Substantia nigra (tissue), 51 donors: ENCODE measurements at places on chromosomes 4 and X.

GRCh38 chr4:76272073-76272472 is 20.6 kb downstream of the FAM47E start:
- DNase-seq: no peak

- no peak for DNase-seq
Observed at GRCh38 chr4:7153711-7154110, 38.6 kb upstream of the SORCS2 start.

GRCh38 chr4:6225469-6225868 is 25.1 kb upstream of the JAKMIP1 start:
- no peak for DNase-seq

- DNase-seq: no peak
Observed at GRCh38 chr4:185265942-185266341, 56.5 kb downstream of the SNX25 start.

DNA sequence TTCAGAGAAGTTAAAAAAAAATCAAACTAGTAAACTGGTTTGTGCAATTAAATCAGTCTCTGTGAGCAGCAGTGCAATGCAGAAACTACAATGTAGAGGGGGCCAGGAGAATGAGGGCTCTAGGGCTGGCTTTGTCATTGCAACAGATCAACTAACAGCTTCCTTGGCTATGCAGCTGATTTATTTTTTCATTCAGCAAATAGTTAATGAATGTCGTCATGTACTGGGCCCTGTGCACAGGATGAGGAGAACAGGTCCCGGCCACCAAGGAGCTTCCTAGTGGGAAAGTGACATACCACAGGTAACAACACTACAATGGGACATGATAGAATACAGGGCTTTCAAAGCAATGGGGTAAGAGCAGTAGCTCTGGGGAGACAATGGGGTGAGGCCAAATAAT is 190.1 kb downstream of the NSUN7 start:
- no peak for DNase-seq

DNA sequence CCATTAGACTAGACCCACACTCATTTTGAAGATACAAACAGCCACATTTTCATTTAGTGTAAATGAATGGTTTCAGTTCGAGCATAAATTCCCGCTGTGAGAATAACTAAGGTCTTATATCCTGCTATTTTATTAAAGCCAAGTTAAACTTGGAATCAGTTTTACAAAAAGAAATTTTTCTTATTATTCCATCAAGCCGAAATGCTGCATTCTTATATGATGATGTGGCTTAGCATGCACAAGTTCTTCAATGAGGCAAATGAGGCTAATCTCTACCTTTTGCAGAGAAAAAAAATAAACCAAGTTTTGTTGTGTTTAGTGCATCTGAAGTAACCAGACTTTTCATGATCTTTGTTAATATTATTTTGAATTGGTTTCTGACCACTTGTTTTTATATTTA is 953.9 kb upstream of the PCDH10 start:
- DNase-seq: no peak

DNA sequence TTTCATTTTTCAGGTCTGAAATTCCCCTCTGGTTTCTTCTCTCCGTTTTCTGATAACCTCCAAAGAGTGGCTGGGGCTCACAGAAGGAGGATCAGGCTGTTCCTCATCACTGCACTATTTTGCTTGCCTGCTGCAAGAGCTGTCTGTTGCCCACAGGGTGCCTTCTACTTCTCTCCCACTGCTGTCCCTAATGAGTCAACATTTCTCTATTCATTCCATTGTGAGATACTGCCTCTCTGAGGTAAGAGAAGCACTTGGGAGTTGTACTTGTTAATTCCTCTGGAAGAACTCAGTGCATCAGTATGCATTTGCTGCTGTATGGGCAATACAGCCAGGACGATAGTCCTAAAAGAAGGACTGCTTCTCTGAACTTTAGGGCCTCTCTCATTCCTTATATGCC is 34.8 kb downstream of the CT47B1 start:
- no peak for DNase-seq

DNA sequence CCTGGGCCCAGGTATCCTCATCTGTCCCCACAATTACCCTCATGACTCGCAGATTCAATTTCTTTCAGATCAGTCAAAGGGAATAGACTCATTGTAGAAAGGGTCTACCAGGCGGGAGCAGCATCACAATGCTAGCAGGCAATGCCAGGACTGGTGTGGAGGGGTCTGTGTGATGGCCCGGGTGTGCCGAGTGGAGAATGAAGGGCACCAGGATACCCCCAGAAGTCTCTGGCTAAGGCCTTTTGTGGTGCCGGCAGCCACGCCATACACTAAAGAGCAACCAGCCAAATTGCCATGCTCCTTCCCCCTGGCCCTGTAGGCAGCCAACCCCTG is 37.9 kb upstream of the RASL11B start:
- no peak for DNase-seq

- no peak for DNase-seq
Observed at GRCh38 chr4:80005863-80006262, 67.2 kb downstream of the ANTXR2 start.

DNA sequence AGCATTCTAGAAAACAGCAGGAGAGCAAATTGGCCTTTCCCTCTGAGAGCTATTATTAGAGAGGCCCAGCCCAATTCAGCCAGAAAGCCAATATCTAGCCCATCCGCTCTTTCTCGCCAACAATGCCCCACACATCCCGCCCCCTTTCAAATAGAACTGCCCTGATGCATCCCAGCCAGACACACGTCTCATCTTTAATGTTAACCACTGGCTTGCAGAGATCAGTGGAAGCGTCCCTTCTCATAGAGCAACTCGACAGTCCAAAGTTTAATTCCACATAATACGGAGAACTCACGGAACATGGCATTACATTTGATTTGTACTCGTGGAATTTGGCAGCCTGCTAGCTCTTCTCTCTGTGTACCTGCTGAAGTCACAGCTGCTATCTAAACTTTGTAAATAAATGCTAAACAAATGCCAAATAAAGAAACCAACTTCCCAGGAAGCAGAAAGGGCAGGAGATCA is 304.4 kb downstream of the DHX15 start:
- no peak for DNase-seq

DNA sequence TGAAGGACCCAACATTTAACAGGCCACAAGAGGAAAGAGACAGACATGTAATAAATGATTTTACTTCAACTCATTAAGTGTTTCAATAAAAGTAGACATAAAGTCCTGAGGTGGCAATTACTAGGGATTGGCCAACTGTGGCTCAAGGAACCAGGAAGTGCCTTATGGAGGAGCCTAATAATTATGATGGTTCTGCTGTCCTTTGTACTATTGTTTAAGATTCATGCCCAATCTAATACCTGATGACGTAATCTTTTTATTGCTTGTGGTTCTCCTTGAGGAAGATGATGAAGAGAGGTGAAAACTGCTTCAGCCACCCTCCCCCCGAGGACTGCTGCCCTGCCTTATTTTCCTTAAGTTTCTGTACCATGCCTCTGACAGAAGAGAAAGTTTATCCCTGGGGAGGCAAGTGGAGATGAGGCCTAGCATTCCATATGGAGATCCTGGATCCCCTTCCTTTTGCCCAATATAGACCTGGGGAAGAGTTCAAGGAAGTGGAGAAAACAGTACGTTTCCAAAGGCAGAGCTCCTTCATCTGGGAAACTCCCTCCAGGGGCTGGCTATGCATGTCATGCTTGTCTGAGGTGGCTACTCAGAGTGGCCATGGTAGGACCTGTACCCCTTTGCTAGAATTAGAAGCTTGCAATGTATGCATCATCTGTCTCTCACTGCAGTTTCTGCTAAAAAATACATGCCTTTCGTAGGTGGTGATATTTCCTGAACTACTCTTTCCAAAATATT is 56.8 kb upstream of the FAT1 start:
- no peak for DNase-seq

DNA sequence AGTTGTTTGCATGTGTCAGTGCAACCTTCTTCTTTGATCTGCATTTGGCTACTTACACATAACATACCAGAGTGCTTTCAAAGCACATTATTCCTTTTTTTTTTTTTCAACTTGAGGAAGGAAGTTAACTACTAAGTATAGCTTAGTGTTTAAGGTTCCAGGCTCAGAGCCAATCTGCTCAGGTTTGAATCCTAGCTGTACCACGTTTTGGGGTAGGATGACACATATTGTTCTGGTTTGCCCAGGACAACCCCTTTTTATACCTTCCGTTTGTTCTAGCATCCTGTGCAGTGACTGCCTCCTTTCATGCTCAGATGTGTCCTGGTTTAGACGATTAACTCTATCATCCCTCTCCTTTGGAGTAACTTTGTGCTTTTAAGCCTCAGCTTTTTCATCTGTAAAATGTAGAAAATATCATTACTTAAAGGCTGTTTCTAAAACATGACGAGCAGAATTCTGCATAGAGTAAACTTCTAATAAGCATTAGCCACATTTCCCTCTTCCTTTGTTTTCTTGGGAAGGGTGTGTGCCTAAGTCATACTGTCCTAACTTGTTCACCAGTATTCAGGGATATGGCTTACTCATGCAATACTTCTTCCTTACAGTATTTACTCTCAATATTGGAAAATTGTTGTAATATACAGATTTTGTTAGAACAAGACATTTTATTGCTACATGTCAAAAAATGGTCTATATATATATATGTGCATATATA is 281.3 kb downstream of the C4orf33 start:
- DNase-seq: no peak

DNA sequence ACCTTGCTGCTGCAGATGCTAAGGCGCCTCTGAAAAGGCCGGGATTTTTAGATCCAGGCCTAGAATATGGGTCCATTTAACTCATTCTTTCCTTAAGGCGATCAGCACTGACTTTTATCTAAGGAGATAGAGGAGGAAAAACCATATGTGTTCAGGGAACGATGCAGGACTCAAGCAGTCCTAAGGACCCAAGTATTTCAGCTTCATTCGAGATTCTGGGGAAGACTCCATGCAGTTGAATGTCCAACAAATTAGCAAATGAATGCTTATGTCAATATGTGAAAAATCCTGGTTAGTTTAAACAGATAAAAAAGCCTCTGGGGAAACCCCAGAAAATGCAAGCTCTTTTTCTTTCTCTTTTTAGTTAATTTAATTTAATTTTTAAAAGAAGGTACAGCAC is 36.0 kb downstream of the HELT start:
- DNase-seq: no peak

GRCh38 chr4:40421839-40422708 is 86.9 kb downstream of the CHRNA9 start:
- DNase-seq: no peak

DNA sequence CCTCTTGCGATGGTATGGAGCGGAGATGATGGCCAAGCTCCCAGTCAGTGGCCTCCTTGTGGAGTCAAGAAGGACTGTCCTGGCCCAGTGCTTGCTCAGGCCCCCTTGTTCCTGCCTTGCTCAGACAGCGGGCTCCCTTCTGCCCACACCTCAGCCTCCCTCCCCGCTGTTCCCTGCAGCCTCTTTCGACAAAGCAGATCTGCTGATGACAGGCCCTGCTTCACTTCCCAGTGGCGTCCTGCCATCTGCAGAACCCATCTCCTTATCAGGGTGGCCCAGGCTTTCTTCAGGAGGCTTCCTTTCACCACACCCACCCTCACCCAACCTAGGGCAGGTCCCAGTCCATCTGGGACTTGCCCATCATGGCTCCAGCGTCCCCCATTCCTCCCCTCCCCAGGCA is 80.0 kb downstream of the CLDN34 start:
- DNase-seq: no peak

GRCh38 chr4:105651884-105652283 is 56.6 kb downstream of the INTS12 start:
- DNase-seq: no peak

DNA sequence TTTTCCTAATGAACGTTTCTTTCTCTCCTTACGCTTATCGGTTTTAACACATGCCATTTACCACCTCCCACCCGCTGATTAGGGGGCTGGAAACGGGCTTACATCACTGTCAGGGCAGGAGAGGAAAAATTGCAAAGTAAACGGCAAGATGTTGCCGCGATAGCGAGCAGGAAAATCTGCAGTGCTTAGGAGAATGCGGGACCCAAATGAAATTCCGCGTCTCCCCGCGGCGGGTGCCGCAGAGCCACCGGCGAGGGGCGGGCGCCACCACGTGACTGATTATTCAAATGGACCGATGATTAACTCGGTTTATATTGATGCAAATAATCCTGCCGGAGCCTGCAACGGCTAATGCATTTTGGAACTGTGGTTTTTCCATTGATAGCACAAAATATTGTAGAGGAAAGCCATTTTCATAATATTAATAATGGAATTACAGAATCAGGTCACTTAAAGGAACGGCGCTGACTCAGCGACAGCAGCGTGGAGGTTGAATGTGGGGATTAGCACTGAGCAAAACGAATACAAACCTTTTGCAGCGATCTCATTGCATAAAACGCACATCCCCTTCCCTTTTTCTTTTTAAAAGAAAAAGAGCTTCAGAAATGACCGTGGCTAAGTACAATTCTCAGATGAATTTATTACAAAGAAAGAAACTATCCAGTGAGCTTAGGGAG is 224.2 kb downstream of the STIM2 start:
- DNase-seq: peak; percentile 9

- no peak for DNase-seq
Observed at GRCh38 chr4:184792950-184793555, 32.7 kb downstream of the ACSL1 start.

- DNase-seq: no peak
Observed at GRCh38 chr4:114200026-114200425, 220.6 kb upstream of the ARSJ start.

DNA sequence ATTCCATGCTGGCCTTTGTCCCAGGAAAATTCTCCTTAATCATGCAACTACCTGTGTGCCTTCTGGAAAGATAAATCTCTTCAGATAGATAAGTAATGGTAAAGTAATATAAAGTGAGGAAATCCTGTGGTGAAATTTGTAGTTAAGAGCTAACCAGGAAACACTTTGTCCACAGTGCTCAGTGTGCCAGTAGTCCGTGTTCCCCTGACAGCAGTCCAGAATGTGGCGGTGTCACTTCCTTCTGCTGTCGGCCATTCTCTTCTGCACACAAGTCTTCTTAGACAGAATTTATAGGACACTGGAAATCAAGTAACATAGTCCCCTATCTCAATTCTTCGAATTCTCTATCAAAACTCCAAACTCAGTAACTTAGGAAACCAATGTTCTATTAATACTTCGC is 5.7 kb upstream of the CXXC4 start:
- no peak for DNase-seq

GRCh38 chr4:30724247-30724646 is 4.1 kb downstream of the PCDH7 start:
- no peak for DNase-seq

DNA sequence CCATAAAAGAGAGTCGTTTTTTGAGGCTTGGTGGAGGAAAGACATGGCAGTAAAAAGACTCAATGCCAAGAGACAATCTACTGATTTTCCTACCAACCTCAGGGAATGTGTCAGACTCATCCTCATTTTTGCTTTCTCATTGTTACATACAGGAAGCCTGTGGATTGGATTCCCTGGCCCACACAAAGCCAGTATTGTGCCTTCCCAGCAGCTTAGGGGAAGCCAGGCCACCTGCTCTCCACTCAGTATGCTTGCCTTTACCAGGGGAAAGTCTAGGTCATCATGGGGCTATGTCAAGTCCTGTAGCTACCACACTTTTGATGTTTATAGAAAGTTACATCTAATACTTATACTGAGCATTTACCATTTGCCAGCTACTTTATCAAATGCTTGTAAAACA is 11.0 kb downstream of the BMX start:
- DNase-seq: no peak
